ENCODE measurements at places on chromosomes 16 and 17.

- no peak for DNase-seq
- H3K36me3 ChIP-seq, result peaks cover 34% of the 10 kb centered on the region
- H3K27me3 ChIP-seq, result no peaks in the 10 kb centered on the region
- no peak overlapping the region for H3K4me3 ChIP-seq
Observed at GRCh38 chr17:44424828-44425461, 35.5 kb upstream of the ITGA2B start.

DNA sequence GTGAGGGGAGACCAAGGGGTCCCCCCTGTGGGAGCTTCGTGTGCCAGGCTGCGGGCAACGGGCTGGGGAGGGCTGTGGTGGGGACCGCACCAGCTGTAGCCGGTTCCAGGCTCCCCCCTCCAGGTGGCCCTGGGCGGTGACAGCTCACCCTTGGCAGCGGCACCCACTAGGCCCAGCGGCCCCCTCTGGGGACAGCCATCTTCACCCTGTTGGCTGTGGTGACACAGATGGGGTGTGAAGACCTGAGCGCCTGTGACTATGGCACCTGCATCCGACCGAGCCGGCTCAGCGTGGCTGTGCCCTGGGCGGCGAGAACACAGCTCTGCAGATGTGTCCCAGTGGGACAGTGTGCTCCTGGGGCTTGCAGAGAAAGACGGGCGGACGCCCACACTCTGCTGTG, 1.1 kb upstream of the C1QTNF8 start:
- H3K27ac ChIP-seq, result no peak overlapping the region
- H3K4me1 ChIP-seq, result no peaks in the 10 kb centered on the region
- H3K4me3 ChIP-seq, result no peak overlapping the region

GRCh38 chr16:2025878-2026460, 733 bp upstream of the NHERF2 start:
- peak overlapping the region; percentile 67 for H3K4me3 ChIP-seq
- peaks cover 12% of the 10 kb centered on the region for H3K4me1 ChIP-seq
- no peak for DNase-seq

- H3K27ac ChIP-seq, result no peak overlapping the region
- peaks cover 21% of the 10 kb centered on the region for H3K36me3 ChIP-seq
- no peak for DNase-seq
- no peak overlapping the region for H3K4me3 ChIP-seq
Observed at GRCh38 chr17:19805006-19805405, 56.9 kb upstream of the ALDH3A1 start.

DNA sequence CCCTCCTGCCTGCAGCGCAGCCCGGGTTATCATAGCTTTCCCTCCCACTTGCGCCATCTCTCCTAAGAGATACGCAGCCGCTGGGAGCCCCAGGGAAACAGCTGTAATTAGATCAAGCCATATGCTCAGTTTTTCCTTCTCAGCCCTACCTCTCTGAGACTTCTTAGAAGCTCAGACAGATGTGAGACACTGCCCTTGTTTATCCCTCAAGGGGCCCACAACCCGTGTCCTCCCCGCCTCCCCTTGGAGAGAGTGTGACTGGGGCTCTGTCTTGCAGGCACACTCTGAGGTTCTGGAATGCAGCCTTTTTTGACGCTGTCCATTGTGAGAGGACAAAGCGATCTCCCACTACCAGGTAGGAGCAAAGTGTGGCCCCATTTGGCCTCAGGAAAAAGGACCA, 31.2 kb downstream of the CIBAR2 start:
- H3K27ac ChIP-seq, result no peak overlapping the region
- no peak for DNase-seq
- no peak overlapping the region for H3K4me3 ChIP-seq
- peaks cover 5% of the 10 kb centered on the region for H3K36me3 ChIP-seq

DNA sequence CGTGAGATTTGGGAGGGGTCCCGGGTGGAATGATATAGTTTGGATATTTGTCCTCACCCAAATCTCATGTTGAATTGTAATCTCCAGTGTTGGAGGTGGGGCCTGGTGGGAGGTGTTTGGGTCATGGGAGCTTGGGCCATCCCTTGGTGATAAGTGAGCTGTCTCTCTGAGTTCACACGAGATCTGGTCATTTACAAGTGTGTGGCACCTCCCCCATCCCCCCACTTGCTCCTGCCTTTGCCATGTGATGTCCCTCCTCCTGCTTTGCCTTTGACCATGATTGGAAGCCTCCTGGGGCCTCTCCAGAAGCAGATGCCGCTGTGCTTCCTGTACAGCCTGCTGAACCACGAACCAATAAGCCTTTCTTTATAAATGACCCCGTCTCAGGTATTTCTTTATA, 21.3 kb upstream of the BAIAP2 start:
- no peak for DNase-seq
- no peak overlapping the region for H3K4me3 ChIP-seq
- H3K4me1 ChIP-seq, result peaks cover 11% of the 10 kb centered on the region
- no peak overlapping the region for H3K27ac ChIP-seq

DNA sequence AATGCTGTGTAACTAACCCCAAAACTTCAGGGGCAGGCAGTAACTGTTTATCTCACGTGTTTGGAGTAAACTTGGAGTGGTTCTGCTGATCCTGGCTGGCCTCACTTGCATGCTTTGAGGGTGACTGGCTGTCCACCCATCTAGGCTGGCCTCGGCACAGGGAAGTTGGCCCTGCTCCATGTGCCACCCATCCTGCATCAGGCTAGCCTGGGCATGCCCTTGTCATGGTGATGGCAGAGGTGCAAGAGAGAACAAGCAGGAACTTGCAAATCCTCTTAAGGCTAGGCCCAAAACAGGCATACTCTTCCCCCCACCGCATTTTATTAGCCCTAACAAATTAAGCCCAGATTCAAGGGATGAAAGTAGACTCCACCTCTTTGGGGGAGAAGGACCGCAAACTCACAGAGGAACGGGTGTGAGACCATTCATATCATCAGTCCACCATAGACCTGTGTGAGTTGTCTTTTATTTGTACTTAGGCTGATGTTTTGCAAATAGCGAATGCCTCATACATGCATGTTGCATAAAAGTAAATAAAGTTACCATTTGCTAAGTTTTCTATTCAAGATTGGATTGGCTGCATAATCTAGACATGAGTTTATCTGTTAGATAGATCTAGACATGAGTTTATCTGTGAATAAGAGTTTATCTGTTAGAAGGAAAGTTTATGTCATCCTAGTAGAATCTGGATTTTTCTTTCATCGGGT, 221.0 kb downstream of the CCDC182 start:
- peaks cover 19% of the 10 kb centered on the region for H3K4me1 ChIP-seq
